ENCODE measurements at places on chromosomes 4 and X.

DNA sequence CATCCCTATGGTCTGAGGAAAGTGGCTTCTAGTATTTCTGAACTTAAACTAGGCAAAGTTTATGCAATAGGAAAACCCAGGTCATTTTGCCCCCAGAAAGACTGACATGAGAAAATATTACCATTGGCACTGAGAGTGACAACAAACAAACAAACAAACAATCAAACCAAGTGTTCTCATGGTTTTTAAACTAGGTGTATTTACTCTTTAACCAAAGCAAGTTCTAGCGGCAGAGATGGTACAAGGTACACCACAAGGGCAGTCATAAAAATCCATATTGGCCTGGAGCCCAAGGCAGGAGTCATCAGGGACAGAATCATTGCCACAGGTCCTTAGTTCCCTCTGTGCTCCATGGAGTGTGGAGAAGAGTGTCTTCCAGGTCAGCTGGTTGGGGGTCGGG lies 26.0 kb upstream of the ENPEP start:
- DNase-seq = no peak

- no peak for DNase-seq
Observed at GRCh38 chrX:2159861-2160260, 340.9 kb downstream of the DHRSX start.

GRCh38 chrX:39574178-39574577 lies 523.6 kb downstream of the BCOR start:
- DNase-seq = no peak

DNA sequence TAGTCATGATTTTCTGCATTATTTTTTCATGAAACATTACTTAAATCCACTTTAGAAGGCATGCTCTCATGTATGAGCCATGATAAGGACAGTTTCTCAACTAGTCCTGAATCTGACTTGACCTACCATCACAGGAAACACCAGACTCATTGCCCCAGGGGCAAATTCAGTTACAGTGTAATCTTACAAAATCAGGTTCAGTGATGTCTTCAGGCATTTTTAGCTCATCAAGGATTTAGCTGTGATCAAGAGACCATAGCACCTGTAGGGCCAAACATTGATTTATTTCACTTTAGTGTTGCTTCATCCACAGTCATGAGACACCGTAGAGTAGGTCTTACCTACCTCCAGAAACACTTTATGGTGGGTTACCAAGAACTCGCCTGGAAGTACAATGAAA lies 3.1 kb upstream of the TASL start:
- peak; percentile 57 for DNase-seq

DNA sequence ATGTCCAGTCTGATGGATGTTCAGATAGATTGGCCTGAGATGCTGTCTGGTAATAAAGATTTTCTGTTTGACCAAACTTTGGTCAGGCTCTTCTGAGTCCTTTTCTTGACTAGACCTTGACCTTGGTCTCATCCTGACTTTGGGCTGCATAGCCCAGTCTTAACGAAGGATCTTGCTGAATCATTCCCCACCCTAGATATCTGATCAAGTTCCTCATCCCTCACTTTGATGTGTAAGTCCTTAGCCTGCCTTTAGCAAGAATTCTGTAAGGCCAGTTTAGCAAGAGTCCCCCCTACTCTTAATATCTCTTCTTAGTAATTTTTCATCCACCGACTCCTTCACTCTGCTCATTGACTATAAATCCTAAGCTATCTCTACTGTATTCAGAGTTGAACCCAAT lies 244.4 kb upstream of the JADE1 start:
- DNase-seq = no peak

- no peak for DNase-seq
Observed at GRCh38 chrX:109926743-109927662, 75.9 kb upstream of the TMEM164 start.

GRCh38 chr4:99300934-99301333 lies 10.1 kb upstream of the ADH1A start:
- DNase-seq = peak; percentile 54

GRCh38 chr4:94939791-94940519 lies 182.2 kb downstream of the BMPR1B start:
- no peak for DNase-seq

- no peak for DNase-seq
Observed at GRCh38 chr4:165106518-165106917, 6.1 kb downstream of the TMEM192 start.

- peak; percentile 51 for DNase-seq
Observed at GRCh38 chr4:101037249-101037648, 310.1 kb downstream of the PPP3CA start.

DNA sequence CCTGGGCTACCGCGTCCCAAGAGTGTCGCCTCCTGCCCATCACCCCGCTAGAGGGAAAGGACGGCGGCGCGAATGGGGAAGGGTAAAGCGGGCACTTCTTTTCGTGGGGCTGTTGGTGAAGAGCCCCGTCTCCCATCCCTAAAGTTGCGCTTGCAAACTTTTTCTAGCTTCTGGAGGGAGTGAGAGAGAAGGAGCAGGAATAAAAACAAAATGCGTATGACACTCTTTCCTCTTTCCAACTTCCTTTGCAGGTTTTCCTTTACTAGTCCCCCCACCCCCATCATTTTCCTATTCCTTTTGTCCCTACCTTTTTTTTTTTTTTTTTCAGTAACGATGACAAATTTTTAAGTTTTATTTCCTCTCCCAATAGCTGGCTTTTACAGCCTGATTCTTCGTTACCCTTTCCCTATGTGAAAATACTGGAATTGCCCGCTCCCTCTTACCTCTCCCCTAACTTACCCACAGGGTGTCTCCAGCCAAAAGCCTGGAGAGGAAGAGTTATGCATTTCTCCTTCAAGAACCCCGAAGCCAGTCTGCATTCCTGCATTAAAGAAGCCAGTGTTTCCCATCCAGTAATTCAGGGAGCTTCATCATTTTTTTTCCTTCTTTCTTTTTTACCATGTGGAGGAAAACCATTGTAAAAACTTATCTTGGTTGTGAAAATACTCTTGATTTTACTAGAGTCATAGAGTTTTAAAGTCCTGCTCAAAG lies 613 bp upstream of the ARSJ start:
- peak; percentile 53 for DNase-seq

DNA sequence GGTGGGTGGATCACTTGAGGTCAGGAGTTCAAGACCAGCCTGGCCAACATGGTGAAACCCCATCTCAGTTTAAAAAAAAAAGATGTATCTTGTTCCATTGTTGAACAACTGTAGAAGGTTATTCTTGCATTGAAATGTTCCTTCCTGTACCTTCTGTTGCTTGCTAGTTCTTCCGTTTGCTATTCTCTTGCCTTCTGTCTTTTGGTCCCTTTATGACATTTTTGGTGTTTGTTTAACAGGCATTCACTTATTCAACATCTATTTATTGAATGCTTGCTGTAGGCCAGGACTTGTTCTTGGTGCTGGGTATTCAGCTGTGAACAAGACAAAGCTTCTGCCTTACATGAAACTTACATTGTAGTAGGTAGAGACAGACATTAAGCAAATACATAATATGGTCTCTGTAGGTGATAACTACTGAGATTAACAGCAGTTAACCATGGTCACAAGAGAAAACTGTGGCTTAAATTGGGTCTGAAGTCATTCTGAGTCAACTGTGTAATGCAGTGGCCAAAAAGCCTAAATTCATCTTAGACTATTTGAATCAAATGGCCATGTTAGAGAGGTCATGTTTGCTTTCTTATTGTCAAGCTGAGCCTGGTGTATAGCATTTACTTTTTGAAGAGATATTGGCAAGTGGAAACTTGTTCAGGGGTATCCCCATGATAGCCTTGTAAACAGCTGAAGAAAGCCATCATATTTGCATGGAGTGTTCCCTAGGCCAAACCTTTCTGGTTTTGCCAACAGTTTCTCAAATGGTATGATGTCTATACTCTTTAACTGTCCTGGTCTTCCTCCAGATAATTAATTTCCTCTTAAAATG lies 35.6 kb downstream of the GAB1 start:
- DNase-seq = no peak

DNA sequence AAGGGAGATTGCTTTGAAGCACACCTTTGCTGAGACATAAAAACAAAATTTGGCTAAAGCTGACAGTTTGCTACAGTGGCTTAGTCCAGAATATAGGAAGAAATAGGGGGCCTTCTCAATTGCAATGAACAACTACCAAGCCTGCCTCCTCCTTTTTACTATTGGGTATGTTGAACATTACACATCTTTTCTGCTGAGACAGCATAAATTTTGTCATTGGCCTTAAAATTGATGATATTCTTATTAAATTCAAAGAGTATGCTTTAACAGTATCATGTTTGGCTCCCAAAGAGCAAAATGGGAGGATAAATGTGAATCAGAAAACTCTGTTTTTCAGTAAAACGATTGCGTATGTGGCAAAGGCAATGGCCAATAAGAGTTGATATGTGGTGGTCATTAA lies 721.9 kb upstream of the IGFBP7 start:
- DNase-seq = no peak

DNA sequence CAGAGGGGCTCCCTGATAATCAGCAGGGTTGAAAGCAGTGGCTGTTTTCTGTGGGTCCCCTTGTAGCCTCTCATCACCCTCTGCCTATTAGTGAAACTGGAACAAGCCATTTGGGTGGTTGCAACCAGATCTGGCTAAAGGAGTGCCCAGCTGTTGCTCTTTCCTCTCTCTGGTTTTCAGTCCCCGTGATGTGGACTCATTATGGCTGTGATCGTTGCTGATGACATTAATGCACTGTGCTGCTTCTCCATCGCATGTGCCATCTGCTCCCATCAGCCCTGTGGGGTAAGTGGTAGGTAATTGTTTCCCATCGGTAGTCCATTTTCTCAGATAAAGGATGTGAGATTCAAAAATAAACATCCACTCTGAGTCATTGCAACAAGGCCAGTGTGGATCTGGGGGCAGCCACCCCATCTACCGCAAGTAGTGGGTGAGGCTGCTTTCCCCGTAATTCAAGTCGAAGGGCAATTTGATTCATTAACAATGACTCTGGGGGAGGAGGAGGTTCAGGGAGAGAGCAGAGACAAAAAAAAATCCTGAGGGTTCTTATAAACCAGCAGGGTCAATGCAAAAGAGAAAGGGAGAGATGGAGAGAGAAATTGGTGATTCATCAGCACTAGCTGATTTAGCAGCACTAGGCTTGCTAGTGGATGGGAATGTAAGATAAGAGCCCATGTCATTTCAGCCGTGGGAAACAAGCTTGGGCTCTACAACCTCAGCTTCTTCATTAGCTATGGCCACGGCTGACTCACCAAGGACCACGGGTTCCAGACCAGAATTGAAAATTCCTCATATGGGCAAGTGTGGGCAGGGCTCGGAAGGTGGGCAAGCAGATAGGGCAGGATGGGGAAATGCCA lies 357.8 kb downstream of the MID1IP1 start:
- DNase-seq = peak; percentile 94

DNA sequence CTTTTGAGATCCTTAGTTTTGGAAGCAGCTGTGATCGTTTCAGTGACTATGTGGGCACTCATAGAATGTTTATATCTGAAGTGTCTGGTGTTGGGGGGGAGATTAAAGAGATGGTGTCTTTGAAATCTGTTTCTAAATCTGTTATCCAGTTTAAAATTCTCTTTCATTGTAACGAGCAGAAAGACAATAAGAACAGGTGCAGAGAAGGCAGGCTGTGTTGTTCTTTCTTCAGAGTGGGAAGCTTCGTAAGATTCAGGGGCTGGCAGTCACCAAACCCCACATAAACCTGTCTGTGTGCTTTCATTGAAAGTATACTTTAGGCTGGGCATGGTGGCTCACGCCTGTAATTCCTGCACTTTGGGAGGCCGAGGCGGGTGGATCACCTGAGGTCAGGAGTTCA lies 16.3 kb upstream of the DHRSX start:
- no peak for DNase-seq

GRCh38 chr4:76270244-76271175 lies 19.0 kb downstream of the FAM47E start:
- no peak for DNase-seq

- peak; percentile 54 for DNase-seq
Observed at GRCh38 chrX:11665168-11666111, at the start of gene ARHGAP6. TSS of gene ARHGAP6 (minus strand) at chrX:11665920. CDS start at chrX:11664828, 1,092 bp downstream.

- DNase-seq = no peak
Observed at GRCh38 chr4:30943356-30943755, 223.2 kb downstream of the PCDH7 start.

DNA sequence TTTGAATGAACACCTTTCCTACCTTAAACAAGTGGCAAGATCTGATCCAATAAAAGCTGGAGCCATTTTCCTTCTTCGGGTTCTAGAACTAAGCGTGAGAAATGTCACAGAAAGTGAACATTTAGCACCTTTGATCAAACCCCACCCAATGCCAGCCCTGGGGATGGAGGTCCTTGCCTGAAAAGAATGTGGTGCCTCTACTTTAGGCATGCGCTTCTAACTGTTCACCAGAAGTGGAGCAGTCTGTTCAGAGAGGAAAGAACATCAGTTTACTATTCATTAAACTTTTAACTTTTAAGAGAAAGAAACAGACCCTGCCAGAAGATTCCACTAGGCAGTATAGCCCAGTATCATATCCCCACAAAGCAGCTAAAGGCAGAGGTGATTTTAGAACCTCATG lies 75.9 kb downstream of the INTS12 start:
- DNase-seq = no peak

DNA sequence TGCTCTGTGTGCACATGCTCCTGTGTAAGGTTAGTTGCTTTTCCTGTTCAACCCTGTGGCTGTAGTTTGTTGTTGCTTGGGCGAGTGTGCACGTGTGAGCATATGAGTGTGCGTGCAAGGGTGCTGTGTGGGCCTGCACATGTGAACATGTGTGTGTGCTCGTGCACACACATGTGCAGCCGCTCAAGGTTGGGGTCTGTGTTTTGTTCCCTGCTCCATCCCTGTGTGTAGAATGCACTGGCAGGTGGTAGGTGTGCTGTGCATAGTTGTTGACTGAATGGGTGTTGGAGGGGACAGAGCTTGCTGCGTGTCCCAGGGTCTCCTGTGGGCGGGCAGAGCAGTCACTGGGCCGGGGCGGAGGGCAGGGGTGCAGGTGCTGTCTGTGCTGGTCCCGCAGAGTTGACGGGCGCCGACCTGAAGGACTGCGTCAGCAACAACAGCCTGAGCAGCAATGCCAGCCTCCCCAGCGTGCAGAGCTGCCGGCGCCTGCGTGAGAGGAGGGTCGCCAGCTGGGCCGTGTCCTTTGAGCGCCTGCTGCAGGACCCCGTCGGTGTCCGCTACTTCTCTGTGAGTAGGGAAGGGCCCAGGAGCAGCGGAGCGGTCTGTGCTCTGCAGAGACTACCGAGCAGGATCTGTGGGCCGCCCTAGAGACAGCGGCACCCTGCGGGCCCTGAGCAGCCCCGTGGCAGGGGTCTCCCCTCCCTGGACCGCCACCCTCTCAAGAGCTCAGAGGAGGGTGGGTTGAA lies 27.9 kb upstream of the HGFAC start:
- no peak for DNase-seq

- DNase-seq = no peak
Observed at GRCh38 chrX:115642311-115642710, 81.3 kb downstream of the PLS3 start.

- DNase-seq = no peak
Observed at GRCh38 chr4:3521621-3522325, 10.4 kb downstream of the LRPAP1 start.
